ENCODE measurements at places on chromosomes 4 and X.

DNA sequence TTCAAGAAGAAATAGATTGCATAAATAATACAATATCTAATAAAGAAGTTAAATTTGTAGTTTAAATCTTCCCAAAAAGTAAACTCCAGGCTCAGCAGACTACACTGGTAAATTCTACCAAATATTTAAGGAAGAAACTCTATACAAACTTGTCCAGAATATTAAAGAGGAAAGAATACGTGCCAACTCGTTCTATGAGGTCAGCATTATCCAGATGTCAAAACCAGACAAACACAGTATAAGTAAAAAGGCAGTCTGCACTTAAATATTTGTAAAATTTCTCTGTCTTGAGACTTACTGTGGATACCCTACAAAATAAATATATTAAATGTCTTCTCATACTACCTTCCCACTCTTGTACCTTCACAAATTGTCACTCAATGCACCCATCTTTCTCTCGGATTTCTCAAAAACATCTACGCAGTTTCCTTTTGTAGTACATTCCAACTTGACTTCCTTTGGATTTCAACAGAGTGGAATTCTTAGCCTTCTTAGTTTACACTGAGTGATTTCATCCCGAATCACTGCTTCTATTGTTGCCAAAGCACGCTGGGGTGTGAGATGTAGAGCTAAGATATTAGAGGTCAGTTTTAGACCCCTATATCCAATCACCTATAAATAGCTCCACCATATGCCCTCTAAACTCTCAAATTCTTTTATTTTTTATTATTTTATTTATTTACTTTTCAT, 71.6 kb upstream of the MAB21L2 start:
- DNase-seq, result no peak

DNA sequence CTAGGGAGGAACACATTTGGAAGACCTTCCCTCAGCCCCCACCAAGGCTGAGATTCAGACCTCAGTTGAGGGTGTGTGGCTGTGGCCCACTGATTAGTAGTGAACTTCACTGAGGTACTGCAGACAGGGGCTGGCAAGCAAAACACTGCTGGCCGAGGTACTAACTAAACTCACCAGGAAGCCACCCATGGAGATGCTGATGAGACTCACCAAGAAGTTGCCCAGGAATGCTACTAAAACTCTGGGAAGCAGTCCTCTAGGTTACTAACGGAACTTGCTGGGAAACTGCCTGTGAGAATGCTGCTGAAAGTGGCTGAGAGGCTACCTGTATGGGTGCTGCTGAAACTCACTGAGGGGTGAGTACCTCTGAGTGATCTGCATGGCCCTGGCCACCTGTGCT, 372.4 kb upstream of the RPS6KA3 start:
- DNase-seq, result no peak

GRCh38 chr4:173381610-173382009, 10.9 kb downstream of the SAP30 start:
- no peak for DNase-seq

GRCh38 chr4:141541851-141542250, 94.5 kb upstream of the IL15 start:
- no peak for DNase-seq
